Myocyte (in vitro differentiated cells): ENCODE measurements at places on chromosomes 12 and 14.

GRCh38 chr14:43204816-43205215, 1302.3 kb downstream of the FSCB start:
- DNase-seq, result no peak

DNA sequence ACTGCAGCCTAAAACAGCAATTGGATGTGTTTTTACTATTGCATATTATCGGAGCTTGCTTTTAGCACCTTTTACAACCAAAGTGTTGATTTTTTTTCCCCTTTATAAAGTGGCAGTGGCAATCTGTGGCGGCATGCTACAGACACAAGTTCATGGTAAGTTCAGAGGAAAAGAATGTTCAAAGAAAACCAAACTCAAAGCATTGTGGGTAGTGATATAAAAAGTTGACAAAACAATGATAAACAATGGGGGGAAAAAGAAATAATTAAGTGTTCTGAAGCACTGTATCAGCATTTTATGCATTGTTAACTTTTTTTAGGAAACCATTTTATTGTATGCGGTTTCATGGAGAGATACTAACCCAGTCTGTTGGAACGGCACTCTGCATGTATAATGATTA, 492.0 kb upstream of the SOX5 start:
- no peak for DNase-seq

DNA sequence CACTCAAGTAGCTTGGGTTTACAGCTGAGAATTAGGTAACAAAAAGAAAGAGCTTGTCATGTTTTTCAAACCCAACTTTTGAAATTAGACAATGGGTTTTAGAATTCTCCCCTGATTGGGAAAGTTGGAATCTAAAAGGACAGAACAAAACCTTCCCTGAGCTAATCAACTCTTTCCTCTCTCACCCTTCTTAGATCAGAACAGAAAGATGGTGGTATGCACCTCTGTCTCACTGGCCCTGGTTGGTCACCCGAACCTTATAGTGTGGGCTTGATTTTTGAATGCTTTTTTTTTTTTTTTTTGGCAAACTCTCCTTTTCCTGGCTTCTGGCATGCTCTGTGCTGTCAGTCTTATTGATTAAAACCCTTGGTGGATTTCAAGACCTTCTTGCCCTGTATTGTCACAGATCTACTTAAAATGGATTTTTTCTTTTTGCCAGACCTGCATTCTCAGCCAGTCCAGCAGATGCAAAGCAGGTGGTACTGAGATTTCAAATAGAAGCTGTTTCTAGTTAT, 251.1 kb upstream of the RMST start:
- no peak for DNase-seq

DNA sequence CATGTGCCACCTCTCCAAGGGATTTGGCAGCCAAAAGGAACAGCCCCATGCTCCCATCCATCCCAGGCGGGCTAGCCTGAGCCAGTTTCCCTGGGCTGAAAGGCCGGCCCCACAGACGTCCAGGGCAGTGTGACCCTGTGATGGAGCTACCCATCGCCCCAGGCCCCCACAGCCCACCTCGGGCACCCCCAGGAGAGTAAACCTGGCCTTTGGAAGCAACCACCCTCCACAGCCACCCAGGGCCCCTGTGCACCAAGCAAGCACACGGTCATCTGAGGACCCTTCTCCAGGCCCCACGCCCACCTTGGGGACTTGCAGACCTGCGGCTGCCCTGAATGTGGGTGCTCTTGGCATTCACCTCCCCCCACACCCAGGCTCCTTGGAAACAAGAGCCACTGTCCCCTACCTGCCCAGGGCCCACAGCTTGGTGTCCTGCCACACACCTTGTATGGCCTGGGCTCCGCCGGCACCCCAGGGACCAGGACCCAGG, 8.4 kb downstream of the AHNAK2 start:
- no peak for DNase-seq
